ENCODE measurements at places on chromosomes 5 and 9.

DNA sequence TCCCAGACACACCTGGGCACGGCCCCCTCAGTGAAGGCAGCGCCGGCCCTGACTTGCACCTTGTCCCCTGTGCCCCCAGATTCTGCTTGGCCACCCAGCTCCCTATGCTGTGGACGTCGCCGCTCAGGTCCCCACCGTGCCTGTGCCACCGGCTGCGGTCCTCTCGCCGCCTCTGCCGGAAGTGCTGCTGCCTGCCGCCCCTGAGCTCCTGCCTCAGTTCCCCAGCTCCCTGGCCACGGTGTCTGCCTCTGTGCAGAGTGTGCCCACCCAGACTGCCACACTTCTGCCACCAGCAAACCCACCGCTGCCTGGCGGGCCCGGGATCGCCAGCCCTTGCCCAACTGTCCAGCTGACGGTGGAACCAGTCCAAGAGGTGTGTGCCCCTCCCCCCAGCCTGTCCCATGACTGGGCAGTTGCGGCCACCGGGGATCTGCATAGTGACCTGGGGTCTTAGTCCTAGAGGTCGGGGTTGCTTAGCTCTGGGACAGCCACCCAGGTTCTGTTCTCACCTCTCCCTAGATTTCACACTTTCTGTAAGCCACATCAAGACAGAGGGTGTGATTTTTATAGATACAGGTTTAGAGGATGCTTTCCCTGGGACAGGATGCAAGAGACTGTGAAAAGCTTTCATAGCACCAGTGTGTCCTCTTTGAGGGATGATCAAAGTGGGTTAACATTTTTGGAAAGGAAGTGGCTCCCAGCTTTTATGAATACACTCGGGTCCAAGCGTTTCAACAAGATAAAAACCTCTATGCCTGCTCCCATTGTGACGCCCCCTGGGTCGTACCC lies 78.0 kb downstream of the WNK2 start:
- DNase-seq: peak; percentile 68

GRCh38 chr5:27473307-27474046 lies 435.1 kb upstream of the CDH9 start:
- no peak for DNase-seq

DNA sequence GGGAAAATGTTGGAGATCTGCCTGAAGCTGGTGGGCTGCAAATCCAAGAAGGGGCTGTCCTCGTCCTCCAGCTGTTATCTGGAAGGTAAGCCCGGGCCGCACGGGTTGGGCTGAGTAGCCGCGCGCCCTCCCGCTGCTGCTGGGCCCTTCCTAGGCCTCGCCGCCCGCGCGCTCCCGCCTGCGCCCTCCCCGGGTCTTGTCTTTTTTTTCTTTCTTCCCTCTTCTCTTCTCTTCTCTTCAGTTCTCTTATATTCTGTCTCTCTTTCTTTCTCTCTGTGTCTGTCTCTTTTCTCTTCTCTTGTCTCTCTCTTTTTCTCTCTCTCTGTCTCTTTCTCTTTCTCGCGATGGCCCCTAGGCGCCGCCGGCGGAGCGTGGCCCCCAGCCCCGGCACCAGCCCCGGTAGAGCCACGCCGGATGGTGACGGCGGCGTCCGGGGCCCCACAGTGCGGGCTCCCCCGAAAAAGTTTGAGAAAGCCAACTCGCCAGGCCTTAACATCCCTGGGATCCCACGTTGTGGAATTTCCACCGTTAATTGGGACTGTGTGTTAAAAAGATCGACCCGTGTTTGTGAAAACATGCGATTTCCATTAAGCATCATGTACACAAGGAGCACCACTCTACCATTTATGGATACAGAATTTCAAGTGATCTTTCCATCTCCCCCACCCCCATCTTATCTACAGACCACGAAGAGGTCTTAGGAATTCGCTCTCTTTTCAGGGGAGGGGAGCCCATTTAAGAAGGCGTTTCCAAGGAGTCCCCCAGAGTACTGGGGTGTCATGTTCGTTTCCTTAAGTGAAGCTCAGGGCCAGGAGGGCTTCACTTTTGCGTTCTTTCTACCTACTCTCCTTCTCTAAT lies 616 bp downstream of the ABL1 start:
- peak; percentile 71 for DNase-seq

DNA sequence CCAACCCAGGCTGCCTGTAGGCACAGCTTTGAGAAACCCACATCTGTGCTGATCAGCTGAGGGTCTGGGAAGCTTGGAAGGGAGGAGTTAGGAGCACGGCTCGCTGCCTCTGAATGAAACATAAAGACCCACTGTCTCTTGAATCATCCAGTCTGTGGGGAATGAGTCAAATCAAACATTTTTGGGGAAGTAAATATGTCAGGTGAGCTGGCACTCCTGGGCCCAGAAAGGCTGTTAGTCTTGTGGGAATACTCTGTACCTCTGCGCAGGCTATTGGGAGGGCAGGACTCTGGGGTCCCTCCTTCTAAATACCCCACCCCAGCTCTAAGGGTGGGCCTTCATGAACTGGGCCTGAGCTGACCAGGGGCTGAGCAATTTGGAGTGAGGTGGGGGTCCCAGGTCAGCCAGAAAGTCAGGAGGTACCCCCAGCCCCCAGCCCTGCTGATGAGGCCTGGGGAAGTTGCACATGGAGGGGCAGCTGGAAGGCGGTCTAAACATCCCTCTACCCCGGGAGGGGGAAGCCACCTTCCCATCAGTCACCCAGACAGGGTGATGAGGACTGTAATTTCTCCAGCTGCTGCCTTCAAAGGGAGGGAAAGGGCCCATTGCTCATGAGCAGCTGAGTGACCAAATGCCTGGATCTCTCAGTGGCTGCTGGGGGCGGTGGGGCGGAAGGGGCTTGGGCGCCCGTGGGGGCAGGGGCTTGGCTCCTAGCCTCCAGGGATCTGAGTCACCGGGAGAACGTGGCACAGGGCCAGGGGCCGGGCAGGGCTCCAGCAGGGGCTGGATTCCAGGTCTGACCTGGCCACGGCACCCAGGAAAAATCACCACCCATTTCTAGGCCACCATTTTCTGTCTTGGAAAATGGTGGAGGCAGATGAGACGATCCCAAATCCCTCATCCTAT lies 10.8 kb downstream of the FIBCD1 start:
- DNase-seq: no peak

- DNase-seq: no peak
Observed at GRCh38 chr5:153903321-153903720, 135.4 kb downstream of the FAM114A2 start.

GRCh38 chr5:69414885-69415583 lies at the start of gene MARVELD2:
TSS of gene MARVELD2 (plus strand) at chr5:69415116. CDS start at chr5:69419386, 4,270 bp downstream.
- DNase-seq: peak; percentile 90

DNA sequence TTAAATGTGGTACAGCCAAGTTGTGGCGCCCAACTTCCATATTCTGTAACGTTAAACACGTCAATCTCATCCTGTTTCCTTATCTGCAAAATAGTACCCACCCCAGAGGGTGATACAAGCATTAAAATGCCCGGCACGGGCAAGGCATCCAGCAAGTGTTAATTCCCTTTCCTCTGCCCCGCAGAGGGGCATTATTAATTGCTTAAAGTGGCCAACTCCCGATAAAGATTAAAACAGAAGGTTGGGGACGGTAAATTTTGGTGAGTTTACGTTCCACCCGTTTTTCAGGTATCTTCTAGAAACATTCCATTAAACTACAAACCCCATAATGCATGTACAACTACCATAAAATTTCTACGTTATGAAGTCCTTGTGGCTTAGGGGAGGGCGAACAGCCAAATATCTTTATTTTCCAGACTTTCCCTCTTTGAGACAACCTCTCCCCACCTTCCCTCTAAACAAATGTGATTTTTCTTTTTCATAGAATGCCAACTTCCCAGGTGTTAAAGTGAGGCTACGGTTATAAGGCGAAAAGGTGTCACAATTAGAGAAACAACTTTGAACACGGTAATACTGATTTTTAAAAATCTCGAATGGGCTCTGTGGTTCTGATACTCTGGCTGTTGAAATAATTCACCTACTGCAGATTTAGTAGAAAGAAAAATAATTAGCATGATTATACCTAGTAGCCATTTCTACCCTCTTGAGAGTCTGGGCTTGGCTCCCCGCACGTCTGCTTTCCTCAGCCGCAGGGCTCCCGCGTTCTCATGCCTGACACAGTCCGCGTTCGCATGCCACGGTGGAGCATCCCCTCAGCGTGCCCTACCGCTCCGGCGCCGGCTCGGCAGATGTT lies 1.2 kb upstream of the GPBP1 start:
- no peak for DNase-seq

DNA sequence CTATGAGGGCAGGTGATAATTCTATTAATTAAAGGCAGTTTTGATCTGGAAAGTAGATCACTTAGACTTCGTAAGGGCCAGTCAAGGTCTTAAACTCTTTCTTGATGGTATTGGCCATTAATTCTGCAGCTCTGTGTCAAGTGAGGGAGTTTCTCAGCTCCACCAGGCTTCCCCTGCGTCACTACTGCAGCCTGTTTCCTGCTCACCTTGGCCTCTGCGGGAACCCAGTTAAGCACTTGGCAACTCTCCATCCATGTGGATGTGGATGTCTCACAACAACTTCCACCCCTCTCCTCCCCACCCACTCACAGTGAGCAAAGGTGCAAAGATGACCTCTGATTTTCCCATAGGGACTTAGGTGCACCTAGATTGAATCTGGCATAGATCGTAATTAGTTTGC lies 191.6 kb downstream of the PLK2 start:
- no peak for DNase-seq

- no peak for DNase-seq
Observed at GRCh38 chr9:91900797-91901177, 49.2 kb downstream of the ROR2 start.

GRCh38 chr9:130713286-130713960 lies 19.8 kb downstream of the EXOSC2 start:
- DNase-seq: peak; percentile 68

GRCh38 chr9:137453643-137454081 lies 5.5 kb downstream of the NSMF start:
- DNase-seq: peak; percentile 85

GRCh38 chr5:167232675-167233311 lies 1058.7 kb upstream of the WWC1 start:
- DNase-seq: peak; percentile 53

GRCh38 chr9:130939405-130940026 lies 469 bp upstream of the FIBCD1 start:
- DNase-seq: no peak

Measured in kidney (tissue), 22 donors.